A549 treated with CpdA at 1 μM for 4 hours (cell line): ENCODE measurements at places on chromosomes 12 and 14. TPM values are rescaled to one million over a fixed set of nuclear protein-coding genes. Genes with fewer than 3 reads are reported as not detected.

Gene CLEC12A
- total RNA-seq: not detected in 5 replicates

Gene GPRC5A
- total RNA-seq: 324 to 465 TPM (median 429 TPM) in 5 replicates

Gene OR6C6
- total RNA-seq: not detected in 5 replicates

Gene TC2N
- 0.54 to 0.71 TPM (median 0.61 TPM) in 5 replicates for total RNA-seq

Gene ZCCHC8
- 25.7 to 27.5 TPM (median 26.4 TPM) in 5 replicates for total RNA-seq

Gene CPNE6
- total RNA-seq: not detected in 5 replicates

Gene OR6C76
- total RNA-seq: not detected in 5 replicates

Gene SSTR1
- not detected in 5 replicates for total RNA-seq

Gene FGF6
- total RNA-seq: not detected in 5 replicates

Gene EML5
- 0.72 to 0.92 TPM (median 0.77 TPM) in 5 replicates for total RNA-seq

Gene LRIG3
- total RNA-seq: 4.5 to 7.2 TPM (median 6.2 TPM) in 5 replicates

Gene MEG3
- total RNA-seq: 56.5 to 102 TPM (median 73.0 TPM) in 5 replicates

Gene PRH2
- total RNA-seq: 0.24 to 0.34 TPM (median 0.31 TPM) in 3 of 5 replicates, not detected in the others
